Cardiac muscle cell (in vitro differentiated cells and primary cell): ENCODE measurements at places on chromosomes 16 and 17.

GRCh38 chr16:21326459-21326858, 48.4 kb upstream of the CRYM start:
- no peak overlapping the region for H3K27ac ChIP-seq
- no peaks in the 10 kb centered on the region for H3K4me1 ChIP-seq
- DNase-seq = no peak
- no peak overlapping the region for H3K4me3 ChIP-seq
- no peaks in the 10 kb centered on the region for H3K27me3 ChIP-seq

DNA sequence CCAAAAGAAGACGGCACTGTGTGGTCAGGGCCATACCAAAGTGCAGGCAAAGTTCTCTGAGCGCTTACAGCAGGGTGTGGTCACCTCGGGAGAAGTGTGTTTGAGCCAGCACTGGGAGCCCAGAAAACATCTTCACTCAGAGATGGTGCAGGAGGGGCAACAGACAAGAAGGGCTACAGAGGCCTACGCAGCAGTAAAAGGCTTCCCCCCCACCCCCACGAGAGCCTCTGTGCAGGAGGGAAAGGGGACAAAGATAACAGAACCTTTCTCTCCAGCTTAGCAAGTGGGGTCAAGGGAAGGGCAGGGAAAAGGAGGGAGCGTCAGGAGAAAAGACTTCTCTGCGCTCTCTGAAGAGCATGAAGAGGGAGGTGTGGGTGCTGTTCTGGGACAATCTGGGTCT, 2.8 kb downstream of the VAT1 start:
- peak; percentile 29 for DNase-seq
- no peaks in the 10 kb centered on the region for H3K36me3 ChIP-seq
- H3K27me3 ChIP-seq = no peaks in the 10 kb centered on the region
- H3K27ac ChIP-seq = peak overlapping the region; percentile 84
- H3K4me3 ChIP-seq = peak overlapping the region; percentile 7
- H3K4me1 ChIP-seq = peaks cover 37% of the 10 kb centered on the region

DNA sequence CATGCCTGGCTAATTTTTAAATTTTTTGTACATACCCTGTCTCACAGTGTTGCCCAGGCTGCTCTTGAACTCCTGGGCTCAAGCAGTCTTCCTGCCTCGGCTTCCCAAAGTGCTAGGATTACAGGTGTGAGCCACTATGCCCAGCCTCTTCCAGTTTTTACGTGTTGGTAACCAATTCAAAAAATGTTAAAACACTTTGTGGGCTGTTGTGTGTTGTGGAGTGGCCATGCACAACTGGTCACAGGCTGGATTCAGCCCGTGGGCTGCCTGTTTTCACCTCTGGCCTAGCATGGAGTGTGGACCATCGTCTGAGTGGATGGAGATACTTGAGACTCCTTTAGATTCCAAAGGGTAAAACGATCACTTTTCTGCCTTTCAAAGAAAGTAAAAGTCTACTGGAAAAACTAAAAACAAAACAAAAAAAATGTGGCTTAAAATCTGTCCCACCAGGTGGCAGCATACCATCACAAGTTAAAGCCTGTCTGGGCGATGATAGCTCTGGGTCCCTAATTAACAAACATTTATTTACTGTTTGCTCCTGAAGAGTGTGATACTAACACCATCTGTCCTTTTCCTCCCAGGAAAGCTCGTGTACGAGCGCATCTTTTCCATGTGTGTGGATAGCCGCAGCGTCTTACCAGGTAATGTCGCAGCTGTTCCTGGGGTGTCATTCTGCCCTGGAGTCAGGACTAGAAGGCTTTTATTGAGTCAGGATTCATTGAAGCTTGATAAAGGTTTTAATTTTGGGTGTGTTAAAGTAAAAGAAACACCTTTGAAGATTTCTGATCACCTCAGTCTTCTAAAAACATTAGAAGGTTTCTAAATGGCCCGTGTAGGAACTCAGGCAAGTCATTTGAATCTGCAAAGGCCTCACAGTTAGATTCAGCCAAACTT, 45.8 kb downstream of the VPS35L start:
- no peaks in the 10 kb centered on the region for H3K36me3 ChIP-seq
- H3K27ac ChIP-seq = no peak overlapping the region
- no peaks in the 10 kb centered on the region for H3K27me3 ChIP-seq
- no peaks in the 10 kb centered on the region for H3K4me1 ChIP-seq
- H3K4me3 ChIP-seq = no peak overlapping the region

- H3K4me3 ChIP-seq = no peak overlapping the region
- no peak for DNase-seq
- H3K27me3 ChIP-seq = no peaks in the 10 kb centered on the region
- H3K36me3 ChIP-seq = no peaks in the 10 kb centered on the region
- H3K27ac ChIP-seq = peak overlapping the region; percentile 22
These were observed 45.1 kb upstream of the ZNF750 start for GRCh38 chr17:82884970-82885353.

GRCh38 chr17:45087504-45087975, 26.4 kb downstream of the NMT1 start:
- H3K27me3 ChIP-seq = no peaks in the 10 kb centered on the region
- no peak for DNase-seq
- H3K36me3 ChIP-seq = peaks cover 65% of the 10 kb centered on the region
- H3K27ac ChIP-seq = no peak overlapping the region

GRCh38 chr17:79843474-79843815, 4.2 kb upstream of the CBX4 start:
- H3K4me1 ChIP-seq = peaks cover 10% of the 10 kb centered on the region
- H3K36me3 ChIP-seq = no peaks in the 10 kb centered on the region
- peak overlapping the region; percentile 34 for H3K4me3 ChIP-seq
- no peak for DNase-seq
- peaks cover 51% of the 10 kb centered on the region for H3K27me3 ChIP-seq

- H3K27ac ChIP-seq = no peak overlapping the region
- no peak for DNase-seq
- H3K4me1 ChIP-seq = no peaks in the 10 kb centered on the region
- H3K36me3 ChIP-seq = no peaks in the 10 kb centered on the region
These were observed 25.4 kb upstream of the ARHGAP17 start for GRCh38 chr16:25040543-25040942.

GRCh38 chr16:11071829-11072228, 127.5 kb downstream of the CLEC16A start:
- no peaks in the 10 kb centered on the region for H3K36me3 ChIP-seq
- H3K4me3 ChIP-seq = no peak overlapping the region
- no peak overlapping the region for H3K27ac ChIP-seq
- no peaks in the 10 kb centered on the region for H3K27me3 ChIP-seq
- no peak for DNase-seq

DNA sequence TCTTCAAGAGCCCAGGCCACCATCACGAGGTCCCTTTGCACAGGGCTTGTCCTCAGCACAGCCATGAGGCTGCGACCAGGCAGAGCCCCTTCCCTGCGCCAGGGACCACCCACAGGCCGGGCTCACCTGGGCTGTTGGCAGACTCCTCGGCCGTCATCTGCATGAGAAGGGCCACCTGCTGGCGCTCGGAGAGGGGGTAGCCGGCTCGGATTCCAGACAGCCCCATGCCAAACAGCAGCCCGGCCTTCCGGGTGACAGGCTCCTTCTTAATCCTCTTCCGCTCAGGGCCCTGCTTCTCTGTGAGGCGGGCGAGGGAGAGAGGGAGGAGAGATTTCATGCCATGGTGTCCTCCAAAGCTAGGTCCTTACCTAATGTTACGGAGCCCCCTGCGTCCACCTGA, 73.4 kb downstream of the ZNF778 start:
- DNase-seq = no peak
- H3K4me3 ChIP-seq = no peak overlapping the region
- H3K4me1 ChIP-seq = peaks cover 13% of the 10 kb centered on the region
- H3K36me3 ChIP-seq = peaks cover 26% of the 10 kb centered on the region

DNA sequence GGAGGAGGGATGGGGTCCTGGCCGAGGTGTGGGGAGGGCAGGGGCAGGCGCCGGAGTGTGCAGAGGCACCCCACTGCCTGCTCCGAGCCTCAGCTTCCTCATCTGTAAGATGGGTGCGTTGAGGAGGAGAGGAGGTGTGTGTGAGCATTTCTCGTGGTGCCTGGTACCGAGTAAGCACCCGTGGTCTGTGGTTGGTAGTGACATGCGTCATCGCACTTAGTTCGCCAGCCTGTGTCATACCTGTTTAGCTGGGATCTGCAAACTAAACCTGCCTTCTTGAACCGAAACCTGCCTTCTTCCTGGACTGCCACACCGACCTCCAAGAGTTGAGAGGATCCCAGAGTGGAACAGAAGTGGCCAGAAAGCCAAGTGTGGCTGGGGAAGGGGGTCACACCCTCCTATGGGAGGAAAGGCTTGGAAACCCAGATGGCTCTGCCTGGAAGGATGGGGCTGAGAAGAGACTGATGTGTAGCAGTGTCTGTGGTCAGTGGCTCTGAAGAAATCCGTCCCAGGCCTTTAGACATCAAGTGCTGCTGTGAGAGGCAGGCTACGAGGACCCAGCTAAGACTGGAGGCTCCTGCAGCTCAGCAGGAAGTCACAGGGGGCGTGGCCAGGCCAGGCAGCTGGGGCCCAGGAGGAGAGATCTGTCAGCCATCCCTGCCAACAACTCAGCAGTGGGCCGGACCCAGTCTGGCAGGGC, 162.6 kb upstream of the PLCG2 start:
- peaks cover 8% of the 10 kb centered on the region for H3K4me1 ChIP-seq
- peak overlapping the region; percentile 71 for H3K27ac ChIP-seq
- H3K27me3 ChIP-seq = no peaks in the 10 kb centered on the region
- no peaks in the 10 kb centered on the region for H3K36me3 ChIP-seq
- peak; percentile 78 for DNase-seq

GRCh38 chr17:15404106-15405057, 63.0 kb upstream of the TEKT3 start:
- no peaks in the 10 kb centered on the region for H3K36me3 ChIP-seq
- peaks cover 9% of the 10 kb centered on the region for H3K4me1 ChIP-seq
- H3K4me3 ChIP-seq = no peak overlapping the region
- DNase-seq = peak; percentile 46
- no peak overlapping the region for H3K27ac ChIP-seq
- no peaks in the 10 kb centered on the region for H3K27me3 ChIP-seq
